Activated T-cell treated with anti-CD3 and anti-CD28 coated beads, Interleukin-2, amount 50 U/mL, for 48 hours (primary cell): ENCODE measurements at places on chromosomes 5 and 9.

- DNase-seq = no peak
Measured at GRCh38 chr5:23029290-23029689, 176.1 kb upstream of the CDH12 start.

DNA sequence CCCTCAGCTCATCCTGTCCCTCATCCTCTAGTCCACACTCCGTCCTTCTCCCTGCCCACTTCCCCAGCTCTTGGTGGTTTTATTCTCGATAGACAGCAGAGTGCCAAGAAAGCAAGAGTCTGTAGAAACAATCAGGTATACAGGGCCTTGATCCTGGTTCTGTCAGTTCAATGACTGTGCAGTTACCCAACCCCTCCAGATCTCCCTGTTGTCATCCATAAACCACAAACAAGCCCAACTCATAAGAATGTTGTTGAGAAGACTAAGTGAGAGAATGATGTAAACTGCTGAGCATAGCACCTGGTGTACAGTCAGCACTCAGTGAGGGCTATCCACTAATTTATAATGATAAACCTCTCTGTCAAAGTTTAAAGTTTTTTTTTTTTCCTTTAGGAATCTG lies 31.3 kb downstream of the ISL1 start:
- no peak for DNase-seq

- DNase-seq = no peak
Measured at GRCh38 chr9:21638104-21638503, 156.0 kb upstream of the IFNE start.

- DNase-seq = no peak
Measured at GRCh38 chr5:135598691-135599395, 20.1 kb upstream of the CXCL14 start.

DNA sequence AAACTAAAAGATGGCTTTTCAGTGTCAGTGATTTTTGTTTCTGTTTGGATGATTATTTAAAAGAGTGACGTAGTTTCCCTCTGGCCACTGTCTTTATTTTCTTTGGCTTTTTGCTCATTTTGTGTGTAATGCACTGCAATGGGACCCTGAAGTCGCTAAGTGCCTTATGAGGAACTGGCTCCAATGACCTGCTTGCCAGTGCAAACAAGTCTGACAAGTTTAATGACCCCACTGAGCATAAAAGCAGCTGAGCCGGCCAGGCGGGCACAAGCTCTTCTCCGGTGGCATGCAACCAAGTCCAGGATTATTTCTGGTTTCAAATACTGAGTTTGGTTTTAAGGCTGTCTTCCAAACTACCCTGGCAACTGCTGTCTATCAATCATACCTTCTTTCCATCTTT lies 15.6 kb upstream of the GNA14 start:
- no peak for DNase-seq

GRCh38 chr5:133381571-133382365 lies 230.6 kb downstream of the FSTL4 start:
- DNase-seq = no peak

DNA sequence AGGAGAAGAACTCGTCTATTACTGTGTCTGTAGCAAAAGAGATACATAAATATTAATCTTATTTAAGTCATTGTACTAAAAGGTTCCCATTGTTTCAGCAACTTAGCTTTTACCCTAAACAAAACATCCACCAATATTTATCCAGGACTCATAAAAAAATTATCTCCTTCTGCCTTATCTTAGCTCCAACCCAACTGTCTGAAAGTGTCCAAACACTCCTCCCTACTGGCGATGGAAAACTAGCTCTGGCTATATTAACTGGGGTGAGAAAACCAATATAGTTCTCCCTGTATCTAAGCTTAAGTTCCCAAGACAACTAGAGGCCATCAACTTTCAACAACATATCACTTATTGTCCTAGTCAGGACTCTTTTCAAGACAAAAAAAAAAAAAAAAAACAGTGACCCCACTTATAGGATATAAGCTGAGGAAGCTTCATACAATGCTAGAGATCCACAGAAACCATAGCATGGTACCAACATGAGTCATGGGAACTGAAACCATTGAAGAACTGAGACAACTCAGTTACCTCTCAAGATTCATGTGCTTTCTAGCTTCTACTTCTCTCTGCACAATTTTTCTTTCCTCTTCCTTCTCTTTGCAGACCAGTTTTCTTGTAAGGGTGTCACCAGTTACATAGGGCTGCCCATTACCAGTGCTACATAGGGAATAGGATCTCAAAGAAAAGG lies 150.7 kb upstream of the RASA1 start:
- DNase-seq = no peak

DNA sequence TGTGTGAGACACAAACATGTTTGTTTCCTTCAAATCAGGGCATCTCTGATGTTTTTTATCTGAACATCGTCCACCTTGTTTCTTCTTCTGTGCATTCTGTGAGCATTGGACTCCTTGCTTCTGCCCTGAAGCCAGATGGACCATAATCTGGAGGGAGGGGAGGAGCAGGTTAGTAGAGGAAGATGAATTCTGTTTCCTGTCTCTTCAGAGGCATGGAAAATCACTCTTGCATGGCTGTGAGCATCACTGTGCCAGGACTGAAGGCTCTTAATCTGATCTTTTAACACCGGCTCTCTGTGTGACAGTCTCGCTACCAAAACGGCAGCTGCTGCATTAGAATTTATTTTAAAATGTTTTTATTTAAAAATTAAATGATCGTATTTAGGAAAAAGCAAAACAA lies 43.3 kb downstream of the TLE4 start:
- DNase-seq = no peak

GRCh38 chr5:97635553-97635952 lies 452.5 kb upstream of the RIOK2 start:
- no peak for DNase-seq

DNA sequence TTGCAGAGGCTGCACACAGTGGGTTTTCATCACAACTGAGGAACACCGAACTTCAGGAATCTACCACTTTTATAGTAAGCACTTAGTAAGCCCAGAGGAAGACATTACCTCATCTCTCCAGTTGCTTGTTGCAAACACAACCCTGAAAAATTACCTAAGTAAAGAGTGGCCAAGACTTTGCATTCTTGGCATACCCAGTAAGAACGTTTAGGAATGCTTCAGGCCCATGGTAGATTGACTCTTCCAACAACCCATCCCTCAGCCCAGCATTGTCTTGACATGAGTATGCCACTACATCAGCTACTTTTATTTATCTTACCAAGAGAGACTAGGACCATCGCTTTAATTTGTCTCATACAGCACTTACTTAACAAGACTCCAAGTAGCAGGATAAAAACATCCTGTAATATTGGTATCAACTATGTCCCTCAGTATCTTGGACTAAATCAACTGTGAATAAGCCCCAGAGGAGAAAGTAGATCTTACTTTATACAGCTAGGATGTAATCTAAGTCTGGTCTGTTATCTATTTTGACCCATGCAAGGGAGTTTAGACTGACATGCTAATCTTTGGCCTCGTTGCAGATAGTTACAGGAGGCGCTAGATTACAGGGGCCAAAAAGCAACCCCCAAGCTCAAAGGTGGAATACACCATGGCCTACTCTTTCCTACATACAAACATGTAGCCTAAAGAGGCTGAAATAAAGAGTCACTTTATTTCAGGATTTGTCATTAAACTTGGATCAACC lies 114.9 kb downstream of the INVS start:
- no peak for DNase-seq

- no peak for DNase-seq
Measured at GRCh38 chr5:125026867-125027731, 280.7 kb upstream of the ZNF608 start.

DNA sequence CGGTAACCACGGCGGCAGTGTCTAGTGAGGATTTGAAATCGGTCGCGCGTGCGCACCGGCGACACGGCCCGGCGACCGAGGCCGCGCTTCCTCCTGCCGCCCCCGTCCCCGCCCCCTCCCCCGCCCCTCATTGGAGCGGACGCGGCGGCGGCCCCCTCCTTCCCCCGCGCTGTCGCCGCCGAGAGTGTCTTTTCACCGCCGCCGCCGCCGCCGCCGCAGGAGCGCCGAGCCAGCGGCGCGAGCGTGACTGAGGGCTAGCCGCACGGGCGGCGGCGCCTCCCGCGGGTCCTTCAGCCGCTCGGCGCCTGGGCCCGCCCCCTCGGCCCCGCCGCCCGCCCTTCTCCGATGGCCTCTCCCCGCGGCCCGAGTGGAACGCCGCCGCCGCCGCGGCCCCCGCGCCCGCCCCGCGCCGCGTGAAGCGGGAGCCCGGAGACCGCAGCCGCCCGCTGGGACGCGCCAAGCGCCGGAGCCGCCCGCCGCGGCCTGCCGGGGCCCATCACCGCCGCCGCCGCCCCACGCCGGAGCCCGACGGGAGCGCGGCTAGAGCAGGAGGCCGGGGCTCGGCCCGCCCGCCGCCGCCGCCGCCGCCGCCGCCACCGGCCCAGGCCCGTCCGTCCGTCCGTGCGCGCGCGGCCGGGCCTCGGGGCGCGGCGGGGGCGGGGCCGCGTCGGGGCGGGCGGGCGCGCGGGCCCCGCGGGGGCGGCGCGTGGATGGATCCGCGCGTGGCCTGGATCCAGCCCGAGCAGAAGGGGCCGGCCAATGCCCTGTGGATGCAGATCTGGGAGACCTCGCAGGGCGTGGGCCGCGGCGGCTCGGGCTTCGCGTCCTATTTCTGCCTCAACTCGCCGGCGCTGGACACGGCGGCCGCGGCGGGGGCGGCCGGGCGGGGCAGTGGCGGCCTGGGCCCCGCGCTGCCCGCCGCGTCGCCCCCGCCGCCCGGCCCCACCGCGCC lies at the start of gene TENT4A:
TENT4A (plus strand) TSS at position 159 of the 952 bp plus-strand sequence; CDS start at position 711, 552 bp downstream.
- DNase-seq = no peak

- DNase-seq = no peak
Measured at GRCh38 chr9:135890190-135891026, 16.9 kb downstream of the CAMSAP1 start.

GRCh38 chr5:150144246-150144801 lies 11.3 kb downstream of the PDGFRB start:
- no peak for DNase-seq

DNA sequence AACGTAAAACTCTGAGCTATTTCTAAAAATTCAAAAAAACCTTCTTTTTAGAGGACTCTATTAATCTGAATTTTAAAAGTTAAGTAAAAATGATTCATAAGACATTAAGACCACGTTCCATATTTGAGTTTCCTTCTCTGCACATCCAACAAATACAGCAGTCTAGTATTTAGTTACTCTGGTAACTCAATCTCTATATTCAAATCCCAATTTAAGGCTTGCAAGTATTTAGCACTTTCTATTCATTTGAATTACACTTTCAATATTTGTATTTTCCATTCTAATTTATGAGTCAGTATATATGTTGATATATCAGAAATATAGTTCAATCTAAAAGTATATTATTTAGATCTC lies 17.7 kb downstream of the RFX3 start:
- DNase-seq = no peak

DNA sequence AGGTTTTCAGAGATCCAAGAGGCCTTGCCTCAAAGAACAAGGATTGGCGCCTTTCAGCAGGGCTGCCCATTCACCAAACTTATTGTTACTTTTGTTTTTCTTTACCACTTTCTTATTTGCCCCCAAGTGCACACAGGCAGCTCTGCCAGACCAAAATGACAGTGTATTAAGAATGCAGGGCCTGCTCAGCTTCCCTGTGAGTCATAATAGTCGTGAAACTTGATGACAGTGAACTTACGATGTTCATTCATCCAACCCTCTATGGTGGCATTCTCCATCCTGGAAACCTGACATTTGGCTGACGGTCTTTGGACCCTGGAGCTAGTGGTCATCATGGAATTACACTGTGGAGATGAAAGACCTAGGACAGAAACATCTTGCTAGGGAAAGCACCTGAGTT lies 44.3 kb downstream of the UBE2QL1 start:
- DNase-seq = no peak

DNA sequence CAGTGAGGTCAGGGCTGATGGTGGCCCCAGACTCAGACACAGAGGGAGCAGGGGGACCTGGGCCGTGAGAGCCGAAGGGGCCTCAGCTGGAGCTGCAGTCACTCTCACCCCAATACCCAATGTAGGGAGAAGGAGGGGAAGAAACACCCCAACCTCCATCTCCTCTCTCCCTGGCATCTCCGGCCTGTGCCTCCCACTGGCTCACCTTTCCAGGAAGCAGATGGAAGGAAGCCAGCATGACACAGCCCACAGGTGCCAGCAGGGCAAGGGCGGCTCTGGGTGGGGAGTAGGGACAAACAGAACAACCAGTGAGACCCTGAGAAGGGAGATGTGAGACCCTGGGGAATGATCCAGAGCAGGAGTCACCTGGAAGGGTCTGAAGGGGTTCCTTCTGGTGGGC lies 3.0 kb upstream of the CRB2 start:
- no peak for DNase-seq

- no peak for DNase-seq
Measured at GRCh38 chr9:18971909-18972308, 61.1 kb downstream of the SAXO1 start.

DNA sequence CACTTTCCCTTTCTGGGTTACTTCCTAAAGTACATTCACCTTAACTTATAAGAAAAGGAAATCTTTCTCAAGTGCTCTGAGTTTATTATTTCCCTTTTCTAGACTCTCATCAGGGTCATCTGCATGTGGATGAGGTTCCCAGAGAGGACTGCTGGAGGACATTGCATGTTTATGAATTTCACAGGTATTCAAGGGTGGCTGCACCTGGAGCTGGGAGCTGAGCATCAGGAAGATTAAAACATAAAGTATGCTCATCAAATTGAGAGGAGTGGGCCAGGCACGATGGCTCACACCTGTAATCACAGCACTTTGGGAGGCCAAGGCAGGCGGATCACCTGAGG lies 34.7 kb upstream of the PLIN2 start:
- DNase-seq = no peak

- DNase-seq = no peak
Measured at GRCh38 chr5:122690266-122690665, 84.6 kb upstream of the SNX2 start.

DNA sequence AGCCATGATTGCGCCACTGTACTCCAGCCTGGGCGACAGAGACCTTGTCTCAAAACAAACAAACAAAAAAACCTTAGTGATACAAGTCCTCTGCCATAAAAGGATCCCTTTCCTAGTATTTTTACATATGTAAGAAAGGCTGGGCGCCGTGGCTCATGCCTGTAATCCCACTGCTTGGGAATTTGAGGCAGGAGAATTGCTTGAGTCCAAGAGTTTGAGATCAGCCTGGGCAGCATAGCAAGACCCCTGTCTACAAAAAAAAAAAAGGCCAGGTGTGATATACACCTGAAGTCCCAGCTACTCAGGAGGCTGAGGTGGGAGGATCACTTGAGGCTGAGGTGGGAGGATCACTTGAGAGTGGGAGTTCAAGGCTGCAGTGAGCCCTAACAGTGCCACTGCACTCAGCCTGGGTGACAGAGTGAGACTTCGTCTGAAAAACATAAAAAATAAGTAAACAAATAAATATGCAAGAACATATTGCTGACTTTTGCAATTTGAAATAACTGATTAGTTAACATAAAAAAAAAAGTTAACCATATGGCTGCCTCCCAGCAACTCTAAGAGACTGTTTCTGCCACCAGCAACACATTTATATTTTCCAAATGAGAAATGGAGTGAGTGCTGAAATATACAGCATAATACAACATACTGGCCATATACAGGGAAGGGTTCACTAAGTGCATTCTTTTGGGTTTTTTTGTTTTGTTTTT lies 6.9 kb downstream of the ZNF367 start:
- DNase-seq = no peak

GRCh38 chr5:14450018-14450524 lies 131.5 kb upstream of the OTULINL start:
- DNase-seq = no peak

- no peak for DNase-seq
Measured at GRCh38 chr5:138083702-138084101, at the start of gene WNT8A. Gene WNT8A (plus strand): TSS chr5:138084033. CDS start chr5:138084128, 95 bp downstream.

- DNase-seq = peak; percentile 42
Measured at GRCh38 chr9:98256756-98257155, 1.3 kb upstream of the TBC1D2 start.

GRCh38 chr5:72187388-72188075 lies 80.3 kb downstream of the MAP1B start:
- DNase-seq = no peak

- no peak for DNase-seq
Measured at GRCh38 chr5:172144931-172145869, 42.8 kb downstream of the STK10 start.
